ENCODE measurements at places on chromosomes 2 and 18.

GRCh38 chr2:159410276-159410675 is 123.8 kb upstream of the WDSUB1 start:
- DNase-seq: no peak

- DNase-seq: no peak
Measured at GRCh38 chr2:38390947-38391346, 13.9 kb upstream of the ATL2 start.

DNA sequence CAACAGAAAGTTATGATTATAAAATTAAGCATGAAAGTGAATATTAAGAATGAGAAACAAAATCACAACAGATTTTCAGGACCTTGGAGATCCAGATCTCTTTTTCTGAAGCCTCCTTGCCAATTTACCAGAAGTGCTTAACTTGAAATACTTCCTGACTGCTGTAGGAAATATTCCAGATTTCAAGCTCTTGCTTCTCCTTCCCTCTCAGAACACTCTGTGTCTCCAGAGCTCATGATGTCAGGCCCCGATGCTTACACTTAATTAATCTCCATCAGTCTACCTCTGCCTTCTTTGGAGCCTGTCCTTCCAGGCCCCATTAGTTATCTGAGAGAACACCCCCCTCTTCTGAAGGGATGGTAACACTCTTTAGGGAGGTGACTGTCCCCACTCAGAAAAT is 20.7 kb upstream of the NT5C1B start:
- no peak for DNase-seq

GRCh38 chr2:15041429-15041837 is 408.9 kb downstream of the LRATD1 start:
- DNase-seq: no peak
